ENCODE measurements at places on chromosomes 6 and 20.
A peak's percentile ranks its signal among the peaks of the same experiment; 100 is the strongest.

GRCh38 chr6:156164701-156165452 is 612.3 kb upstream of the ARID1B start:
- no peak for DNase-seq

GRCh38 chr6:76702187-76702586 is 629.7 kb upstream of the IMPG1 start:
- DNase-seq = no peak

GRCh38 chr6:4802312-4802935 is 26.2 kb downstream of the CDYL start:
- DNase-seq = no peak

DNA sequence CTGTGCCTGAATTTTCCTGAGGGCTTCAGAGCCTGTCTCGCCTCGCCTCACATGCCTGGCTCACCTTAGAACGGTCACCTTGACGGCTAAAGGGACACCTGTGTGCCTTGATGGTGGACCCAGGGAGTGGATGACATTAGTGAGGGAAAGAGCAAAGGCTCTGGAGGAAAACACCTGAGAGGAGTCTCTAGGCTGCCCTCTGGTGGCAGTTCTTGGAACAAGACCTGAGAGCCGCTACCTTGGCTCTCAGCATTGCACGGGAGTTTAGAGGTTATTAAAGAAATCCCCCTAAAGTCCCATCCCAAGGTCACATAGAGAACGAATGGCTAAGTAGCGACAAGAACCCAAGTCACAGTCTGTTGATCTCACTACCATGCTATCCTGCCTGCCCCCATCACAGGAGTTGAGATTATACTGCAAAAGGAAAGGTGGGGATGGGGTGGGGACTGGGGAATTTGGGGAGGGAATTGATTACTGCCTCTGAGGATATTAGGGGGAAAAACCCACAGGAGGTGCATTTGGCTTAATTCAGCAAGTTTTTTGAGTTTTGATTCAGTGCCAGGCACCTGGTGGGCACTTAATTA is 7.9 kb upstream of the CDSN start:
- peak; percentile 43 for DNase-seq

DNA sequence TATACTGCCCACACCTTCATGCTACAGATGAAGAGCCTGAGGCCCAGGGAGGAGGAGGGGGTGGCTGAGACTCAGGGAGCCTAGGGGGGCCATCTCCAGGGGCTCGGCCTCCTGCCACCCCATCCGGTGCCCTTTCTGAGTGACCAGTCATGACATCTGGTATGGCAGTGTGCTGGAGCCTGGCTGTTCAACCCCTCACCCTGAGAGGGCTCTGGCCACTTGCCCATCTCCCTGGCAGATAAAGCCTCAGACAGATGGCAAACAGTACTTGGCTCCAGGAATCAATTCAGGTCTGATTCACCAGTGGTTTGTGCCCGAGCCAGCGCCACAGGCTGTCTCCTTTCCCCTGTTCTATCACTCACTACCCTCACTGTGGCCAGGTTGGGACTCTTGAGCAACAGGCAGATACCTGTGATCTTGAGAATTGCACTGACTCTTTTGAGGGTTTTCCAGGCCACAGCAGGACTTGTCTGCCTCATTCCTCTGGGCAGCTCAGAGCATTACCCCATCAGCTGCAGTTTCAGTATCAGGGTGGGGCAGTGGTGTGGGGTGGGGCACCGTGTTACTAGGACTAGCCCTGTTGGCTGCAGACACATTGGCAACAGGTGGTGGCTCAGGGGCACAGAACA is 22.8 kb downstream of the SRSF3 start:
- DNase-seq = no peak

DNA sequence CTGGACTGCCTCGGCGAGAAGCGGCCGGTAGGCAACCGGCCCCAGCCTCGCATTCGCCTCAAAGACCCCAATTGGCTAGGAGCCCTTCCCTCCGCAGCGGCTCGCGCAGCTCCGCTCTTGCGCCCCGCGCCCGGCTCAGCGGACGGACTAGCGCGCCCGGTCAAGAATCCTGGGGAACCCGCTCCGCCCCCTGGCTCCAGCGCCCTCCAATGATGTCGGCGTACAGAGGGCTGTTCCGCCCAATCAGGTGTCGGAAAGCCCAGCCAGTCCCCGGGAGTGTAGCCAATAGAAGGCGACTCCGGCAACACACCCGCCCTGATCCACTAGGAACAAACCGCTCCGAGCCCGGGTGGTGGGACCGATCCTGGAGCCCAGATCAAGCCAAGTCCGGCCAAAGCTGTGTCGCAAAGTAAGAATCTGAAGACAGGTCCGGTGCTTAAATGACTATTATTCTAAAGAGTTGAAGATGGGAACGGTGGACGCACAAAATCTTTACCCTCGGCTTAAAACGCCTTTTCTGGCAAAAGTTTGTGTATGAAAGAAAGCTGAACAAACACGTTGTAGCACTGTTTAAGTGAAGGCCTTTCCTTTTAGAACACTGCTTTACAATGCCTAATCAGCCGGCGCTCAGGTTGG is 132.2 kb downstream of the OGFRL1 start:
- no peak for DNase-seq

DNA sequence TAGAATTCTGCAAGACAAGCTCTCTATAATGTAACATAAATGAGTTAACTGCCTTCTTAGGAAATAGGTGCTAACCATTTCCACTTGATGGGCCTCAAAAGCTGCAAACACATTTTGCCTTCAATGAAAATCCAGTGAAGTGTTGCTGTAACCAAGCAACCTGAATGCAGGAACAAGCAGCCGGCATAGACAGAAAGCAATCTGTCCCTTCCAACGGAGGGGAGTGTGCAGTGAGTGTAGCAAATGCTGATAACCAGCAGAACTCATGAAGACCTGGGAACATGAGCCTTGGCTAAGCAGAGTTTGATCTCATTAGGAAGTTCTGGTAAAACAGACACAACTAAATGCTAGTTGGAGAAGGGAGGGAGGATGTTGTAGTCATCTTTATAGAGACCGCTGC is 697.8 kb downstream of the KIF16B start:
- DNase-seq = no peak

DNA sequence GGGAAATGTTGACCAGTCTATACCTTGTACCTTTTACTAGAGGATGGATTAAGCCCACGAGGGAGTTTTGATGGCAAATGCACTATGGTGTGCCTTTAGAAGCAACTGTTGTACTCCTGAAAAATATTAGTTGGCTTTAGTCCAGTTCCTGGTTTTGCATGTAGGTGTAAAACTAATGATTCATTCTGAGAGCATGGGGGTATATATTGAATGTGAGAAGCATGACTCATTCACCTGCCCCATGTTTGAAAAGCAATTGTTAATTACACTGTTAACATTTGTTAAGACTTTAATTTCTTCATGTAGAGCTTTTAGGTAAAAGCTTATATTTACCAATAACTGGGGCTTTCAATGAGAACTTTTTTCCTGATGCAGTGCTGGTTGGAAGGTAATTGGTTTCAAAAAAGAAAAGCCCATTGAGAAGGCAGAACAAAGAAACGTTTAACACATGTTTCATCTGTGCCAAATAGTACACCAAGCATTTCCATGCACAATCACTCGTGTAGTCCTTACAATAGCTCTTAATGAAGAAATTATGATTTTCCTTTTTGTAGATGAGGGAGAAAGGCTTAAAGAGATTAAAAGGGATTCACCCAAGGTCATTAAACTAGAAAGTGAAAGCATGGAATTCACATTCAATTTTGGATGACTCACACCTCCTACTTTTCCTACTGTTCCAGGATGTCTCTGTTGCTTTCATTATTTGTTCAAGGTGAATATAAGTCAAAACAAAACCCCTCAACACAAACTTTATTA is 134.1 kb downstream of the CCDC170 start:
- DNase-seq = no peak

DNA sequence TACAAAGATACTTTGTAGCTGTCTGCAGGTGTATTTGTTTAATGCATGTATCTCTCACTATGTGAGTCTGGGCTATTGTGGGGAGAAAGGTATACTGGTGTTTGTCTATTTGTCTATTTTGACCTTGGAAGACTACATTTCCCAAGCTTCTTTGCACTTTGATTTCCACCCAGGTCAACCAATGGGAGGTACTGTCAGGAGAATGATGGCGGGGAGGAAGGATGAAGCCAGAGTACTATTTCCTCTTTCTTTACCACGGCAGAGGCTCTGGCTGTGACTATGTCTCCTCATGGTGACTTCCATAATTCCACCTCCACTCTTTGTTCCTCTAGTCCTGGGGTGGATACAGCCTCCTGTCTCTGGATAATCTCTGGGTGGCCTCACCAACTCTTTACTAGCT is 23.1 kb downstream of the LBP start:
- no peak for DNase-seq

DNA sequence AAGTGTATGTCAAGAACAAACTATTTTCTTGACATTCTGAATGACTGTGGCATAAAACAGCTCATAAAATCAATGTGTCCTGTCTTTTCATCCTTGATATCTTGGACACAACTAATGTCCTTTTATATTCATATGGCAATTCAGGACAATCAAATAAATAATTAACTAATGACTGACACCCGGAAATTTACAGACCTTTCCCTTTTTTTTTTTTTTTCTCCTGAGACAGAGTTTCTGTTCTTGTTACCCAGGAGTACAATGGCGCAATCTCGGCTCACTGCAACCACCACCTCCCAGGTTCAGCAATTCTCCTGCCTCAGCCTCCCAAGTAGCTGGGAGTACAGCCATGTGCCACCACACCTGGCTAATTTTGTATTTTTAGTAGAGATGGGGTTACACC is 107.1 kb upstream of the LGSN start:
- no peak for DNase-seq

GRCh38 chr20:46757754-46758678 is 48.6 kb downstream of the SLC2A10 start:
- DNase-seq = peak; percentile 13

GRCh38 chr20:1783245-1783644 is 112.0 kb upstream of the SIRPA start:
- DNase-seq = no peak

DNA sequence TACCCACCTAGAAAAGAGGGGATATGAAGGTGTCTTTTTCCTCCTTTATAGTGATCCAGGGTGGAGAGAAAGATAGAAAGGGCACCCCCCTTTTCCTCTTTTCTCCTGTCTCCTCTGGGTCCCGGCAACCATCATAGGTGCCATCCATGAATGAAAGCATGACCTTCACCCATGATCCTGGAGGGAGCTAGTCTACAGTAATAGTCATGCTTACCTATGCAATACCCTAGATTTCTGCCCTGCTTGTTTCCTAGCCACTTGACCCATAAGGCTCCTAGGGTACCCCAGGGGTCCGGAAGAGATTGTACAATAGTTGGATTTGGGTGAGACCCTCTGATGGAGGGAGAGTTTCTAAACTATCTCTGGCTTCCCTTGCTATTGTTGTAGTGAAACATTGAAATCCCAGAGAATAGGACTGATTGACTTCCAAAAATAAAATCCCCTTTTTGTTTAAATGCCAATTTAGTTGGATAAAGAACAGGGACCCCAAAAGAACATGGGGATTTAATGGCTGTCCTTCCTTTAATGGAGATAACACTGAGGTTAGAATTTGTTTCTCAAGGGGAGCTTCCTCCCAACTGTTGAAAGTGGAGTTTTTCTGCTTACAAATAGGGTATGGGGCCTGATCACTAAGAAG is 366.8 kb upstream of the KHDRBS2 start:
- DNase-seq = no peak

GRCh38 chr20:44745598-44746366 is at the start of gene KCNK15:
TSS of gene KCNK15 (plus strand) at chr20:44745865. CDS start at chr20:44745911, 46 bp downstream.
- DNase-seq = no peak

- DNase-seq = no peak
Measured at GRCh38 chr6:76803038-76803580, 660.2 kb downstream of the HTR1B start.

DNA sequence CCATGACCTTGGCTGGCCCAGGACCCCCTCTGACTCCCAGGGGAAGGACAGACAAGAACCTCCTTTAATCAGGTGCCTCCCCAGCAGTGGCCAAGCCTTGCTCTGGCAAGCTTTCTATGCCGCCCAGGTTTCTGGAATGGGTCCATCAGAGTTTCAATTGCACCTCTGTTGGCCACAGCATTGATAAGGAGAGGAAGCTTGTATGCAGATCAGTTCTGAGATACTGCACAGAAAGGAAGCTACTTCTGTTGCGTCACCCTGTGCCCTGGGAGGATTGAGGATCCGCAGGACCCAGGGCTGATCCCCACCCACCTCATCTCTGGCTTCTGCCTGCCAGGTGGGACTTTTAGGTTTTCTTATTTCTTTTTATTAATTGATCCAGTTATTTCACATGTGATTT is 167.2 kb downstream of the TFAP2C start:
- DNase-seq = no peak

DNA sequence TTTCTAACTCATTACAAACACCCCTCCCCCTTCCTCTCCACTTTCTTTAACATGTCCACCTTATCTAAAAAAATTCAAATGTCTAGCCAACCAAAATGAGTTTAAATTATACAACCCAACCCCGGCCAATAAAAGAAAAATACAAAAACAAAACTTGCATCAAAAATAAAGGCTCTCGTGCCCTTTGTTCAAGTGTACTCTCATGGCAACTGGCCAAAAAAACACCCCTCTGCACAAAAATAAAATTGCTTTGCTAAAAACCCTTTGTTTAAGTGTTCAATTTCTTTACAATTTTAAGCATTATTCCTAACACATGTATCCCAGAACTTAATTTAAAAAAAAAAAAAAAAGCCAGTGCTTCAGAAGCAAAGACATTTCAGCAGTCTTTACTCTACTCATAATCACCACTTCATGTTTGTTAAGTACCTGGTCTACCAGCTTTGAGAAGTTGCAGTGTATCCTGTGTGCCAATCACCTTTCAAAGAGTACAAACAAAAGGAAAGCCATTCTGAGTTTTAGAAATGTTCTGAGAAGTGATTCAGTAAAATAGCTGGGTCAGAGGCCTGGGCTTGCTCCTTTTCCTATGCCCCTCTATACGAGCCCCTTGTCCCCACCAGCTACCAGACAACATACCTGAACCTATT is 87.5 kb downstream of the MDN1 start:
- no peak for DNase-seq

- no peak for DNase-seq
Measured at GRCh38 chr6:56808871-56809359, 146.0 kb upstream of the BEND6 start.

DNA sequence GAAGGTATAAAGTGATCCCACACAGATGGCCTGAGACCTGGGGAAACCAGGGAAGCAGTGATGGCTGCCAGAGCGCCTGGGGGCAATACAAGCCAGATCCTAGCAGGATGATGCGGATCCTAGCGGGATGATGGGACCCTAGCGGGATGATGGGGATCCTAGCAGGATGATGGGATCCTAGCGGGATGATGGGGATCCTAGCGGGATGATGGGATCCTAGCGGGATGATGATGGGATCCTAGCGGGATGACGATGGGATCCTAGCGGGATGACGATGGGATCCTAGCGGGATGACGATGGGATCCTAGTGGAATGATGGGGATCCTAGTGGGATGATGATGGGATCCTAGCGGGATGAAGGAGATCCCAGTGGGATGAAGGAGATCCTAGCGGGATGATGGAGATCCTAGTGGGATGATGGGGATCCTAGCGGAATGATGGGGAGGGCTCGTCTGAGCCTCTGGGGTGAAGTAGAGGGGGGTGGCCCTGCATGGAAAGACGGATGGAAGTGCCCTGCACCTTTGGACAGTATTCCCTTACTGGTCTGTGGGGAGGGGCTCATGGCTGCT is 44.2 kb upstream of the CDH22 start:
- no peak for DNase-seq

GRCh38 chr20:59645271-59645670 is 40.9 kb downstream of the PHACTR3 start:
- no peak for DNase-seq

Measured in stimulated activated CD8-positive, alpha-beta memory T cell treated with anti-CD3 and anti-CD28 coated beads, Interleukin-2, amount 100 ng/mL, for 1 hour (primary cell).